CD8-positive, alpha-beta memory T cell (primary cell): ENCODE measurements at places on chromosomes 4 and X. TPM values are rescaled to one million over a fixed set of nuclear protein-coding genes. Genes with fewer than 3 reads are reported as not detected.

- no peak for DNase-seq
Measured at GRCh38 chr4:26317766-26318165, 3.0 kb upstream of the RBPJ start.

- no peak for DNase-seq
Measured at GRCh38 chr4:140222171-140222570, 68.2 kb upstream of the MAML3 start.

DNA sequence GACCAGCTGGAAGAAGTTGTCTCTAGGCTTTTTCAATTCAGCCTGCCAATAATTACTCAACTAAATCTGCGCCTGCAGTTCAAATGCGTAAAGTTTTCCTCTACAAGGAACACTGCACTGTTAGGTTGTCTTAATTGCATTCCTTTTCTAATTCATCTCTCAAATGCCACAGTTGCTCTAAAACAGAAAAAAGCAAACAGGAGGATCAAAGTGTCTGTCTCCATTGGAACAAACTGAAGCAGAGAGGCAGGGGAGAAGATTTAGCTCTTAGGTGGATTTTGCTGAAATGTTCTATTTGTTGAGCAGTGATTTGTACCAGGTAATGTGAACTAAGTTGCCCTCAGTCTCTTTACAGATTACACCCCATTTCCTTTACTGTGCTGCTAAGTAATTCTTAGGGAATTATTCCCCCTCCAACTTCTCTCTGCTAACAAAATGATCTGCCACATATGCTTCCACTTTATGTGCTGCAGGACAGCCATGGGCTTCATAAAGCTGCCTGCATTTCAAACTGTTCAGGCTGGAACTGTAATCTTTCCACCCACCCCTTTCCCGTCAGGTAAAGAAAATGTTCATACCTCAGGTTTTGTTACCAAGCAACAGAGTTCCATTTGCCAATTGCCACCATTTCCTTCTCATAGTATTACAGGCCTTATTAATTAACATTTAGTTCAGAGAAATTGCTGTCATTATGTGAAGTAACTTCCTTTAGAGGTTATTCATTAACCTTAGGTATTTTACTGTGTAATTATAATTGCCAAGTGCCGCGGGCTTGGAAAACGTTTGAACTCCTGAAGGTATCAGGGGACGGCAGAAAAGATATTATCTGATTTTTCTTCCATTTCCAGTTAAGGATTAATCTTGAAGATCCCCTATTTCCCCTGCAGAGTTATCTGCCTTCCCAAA, 149.3 kb downstream of the SPRY1 start:
- no peak for DNase-seq

C4orf50 gene
- 0.24 TPM for total RNA-seq

FAAH2 gene
- total RNA-seq = 2.4 TPM
